ENCODE measurements at places on chromosomes 4 and X.

DNA sequence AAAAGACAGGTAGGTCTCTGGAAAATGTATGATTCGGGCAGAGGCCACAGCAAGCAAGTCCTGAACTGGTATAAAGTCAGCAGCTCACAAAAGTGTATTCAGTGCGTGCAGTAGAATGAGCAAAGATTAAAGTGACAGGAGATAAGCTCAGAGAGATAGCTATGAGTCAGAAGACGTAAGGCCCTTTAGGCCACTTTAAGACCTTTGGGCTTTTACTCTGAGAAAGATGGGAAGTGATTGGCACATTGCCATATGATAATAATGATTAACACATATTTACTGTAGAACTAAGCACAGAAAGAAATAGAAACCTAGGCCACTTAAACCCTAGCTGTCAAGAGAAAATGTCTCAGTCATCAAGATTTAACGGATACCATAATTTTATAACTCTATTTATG lies 51.7 kb downstream of the TBCK start:
- no peak overlapping the region for H3K27ac ChIP-seq
- no peak overlapping the region for H3K4me3 ChIP-seq
- no peak for DNase-seq
- H3K4me1 ChIP-seq, result peaks cover 3% of the 10 kb centered on the region

DNA sequence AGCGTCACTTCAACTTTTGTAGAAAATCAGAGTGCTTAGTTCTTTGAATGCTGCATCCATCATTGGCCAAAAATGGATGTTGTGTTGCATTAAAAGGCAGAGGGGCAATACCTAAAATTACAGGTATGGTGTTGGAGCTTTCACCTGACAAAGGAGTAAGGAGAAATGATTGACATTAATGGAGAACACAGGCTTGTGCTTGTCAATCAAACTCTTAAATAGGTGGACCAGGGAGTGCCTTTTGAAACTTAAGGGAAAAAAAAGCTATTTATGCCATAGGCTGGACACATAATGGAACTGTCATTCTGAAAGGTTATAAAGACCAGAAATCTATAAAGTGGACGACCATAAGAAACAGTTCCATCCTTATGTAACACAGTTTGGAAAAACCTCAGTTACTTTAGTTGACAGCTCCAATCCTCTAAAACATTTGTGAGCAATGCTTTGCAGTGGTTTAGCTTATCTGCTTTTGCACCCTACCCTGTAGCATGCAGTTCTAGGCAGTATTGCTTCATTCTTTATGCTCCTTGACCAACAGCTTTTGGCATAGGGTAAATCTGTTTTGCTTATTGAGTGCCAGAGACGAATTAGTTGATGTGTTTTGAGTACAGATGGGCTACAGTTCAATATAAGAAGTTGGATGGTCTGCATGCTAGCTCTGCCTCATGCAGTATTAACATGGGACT lies 2.4 kb downstream of the HADH start:
- H3K36me3 ChIP-seq, result no peaks in the 10 kb centered on the region
- peaks cover 21% of the 10 kb centered on the region for H3K4me1 ChIP-seq
- H3K4me3 ChIP-seq, result no peak overlapping the region
- no peak overlapping the region for H3K27ac ChIP-seq
- H3K27me3 ChIP-seq, result no peaks in the 10 kb centered on the region

GRCh38 chrX:9522378-9523155 lies 57.7 kb downstream of the TBL1X start:
- no peak overlapping the region for H3K4me3 ChIP-seq
- DNase-seq, result no peak
- no peaks in the 10 kb centered on the region for H3K4me1 ChIP-seq
- H3K36me3 ChIP-seq, result no peaks in the 10 kb centered on the region
- H3K27ac ChIP-seq, result no peak overlapping the region

GRCh38 chr4:82694046-82694445 lies 104.5 kb downstream of the SCD5 start:
- H3K36me3 ChIP-seq, result no peaks in the 10 kb centered on the region
- H3K27ac ChIP-seq, result no peak overlapping the region
- H3K4me1 ChIP-seq, result no peaks in the 10 kb centered on the region
- DNase-seq, result no peak
- no peaks in the 10 kb centered on the region for H3K27me3 ChIP-seq
- no peak overlapping the region for H3K4me3 ChIP-seq

GRCh38 chr4:147683188-147683591 lies 773 bp downstream of the PRMT9 start:
- peaks cover 7% of the 10 kb centered on the region for H3K36me3 ChIP-seq
- H3K4me1 ChIP-seq, result peaks cover 10% of the 10 kb centered on the region
- DNase-seq, result peak; percentile 45
- H3K4me3 ChIP-seq, result peak overlapping the region; percentile 99
- peak overlapping the region; percentile 95 for H3K27ac ChIP-seq

Data from osteoblast (primary cell).